ENCODE measurements at places on chromosomes 11 and 22.

DNA sequence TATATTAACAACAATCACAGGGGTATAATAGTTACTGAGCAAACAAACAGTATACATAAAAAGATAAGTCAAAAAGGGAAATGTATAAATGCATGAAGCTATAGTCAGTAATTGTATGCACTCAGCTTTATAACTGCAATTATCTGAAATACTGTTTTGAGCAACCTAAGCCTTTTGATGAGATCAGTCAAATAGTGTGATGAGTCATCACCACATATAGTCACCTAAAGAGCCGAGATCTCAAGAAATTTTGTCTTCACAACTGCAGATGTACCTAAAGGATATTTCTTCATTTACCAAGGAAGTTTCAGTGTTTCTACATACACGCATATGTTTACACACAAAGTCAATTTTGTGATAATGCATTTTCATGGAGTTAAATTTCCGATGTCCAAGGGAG, 5.4 kb upstream of the OR51A2 start:
- DNase-seq, result no peak

DNA sequence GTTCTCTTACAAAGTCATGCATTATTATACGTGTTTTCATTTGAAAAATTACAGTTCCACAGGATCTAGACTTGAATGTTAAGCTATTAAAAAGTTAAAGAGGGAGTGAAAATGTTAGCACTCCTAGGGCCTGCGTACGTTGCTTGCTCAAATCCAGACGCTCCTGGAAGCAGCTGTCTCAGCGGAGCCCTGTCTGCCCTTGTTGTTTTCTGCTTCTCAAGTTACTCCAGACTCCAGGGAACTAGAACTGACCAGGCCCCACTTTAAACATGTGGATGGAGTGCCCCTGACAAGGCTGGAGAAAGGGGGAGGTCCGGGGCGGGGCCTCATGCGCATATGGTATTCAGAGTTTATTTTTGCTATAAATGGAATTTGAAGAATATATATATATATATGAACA, 9.6 kb downstream of the PARVB start:
- no peak for DNase-seq

DNA sequence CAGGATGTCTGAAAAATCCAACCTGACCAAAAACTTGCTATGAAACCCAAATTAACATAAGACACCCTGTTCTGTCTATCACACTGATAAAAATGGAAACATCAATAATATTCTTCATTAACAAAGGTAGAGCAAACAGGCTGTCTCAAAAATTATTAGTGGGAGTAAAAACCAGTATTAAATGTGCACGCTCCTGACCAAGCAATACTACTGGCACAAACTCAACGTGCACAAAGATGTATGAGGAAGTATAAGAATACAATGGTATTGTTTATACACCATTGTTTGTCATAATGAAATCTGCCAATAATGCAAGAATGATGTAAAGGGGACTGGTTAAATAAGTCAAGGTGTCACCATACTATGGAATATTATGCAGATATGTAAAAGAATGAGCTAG, 288.5 kb downstream of the MN1 start:
- no peak for DNase-seq

- DNase-seq, result no peak
These were observed 33.4 kb downstream of the ARFGAP2 start for GRCh38 chr11:47143322-47143721.

GRCh38 chr11:132427611-132428010, 1057.2 kb downstream of the NTM start:
- no peak for DNase-seq

- DNase-seq, result no peak
These were observed 68.7 kb upstream of the NECTIN1 start for GRCh38 chr11:119797736-119798135.

- no peak for DNase-seq
These were observed 131.7 kb downstream of the VPREB1 start for GRCh38 chr22:22376352-22376706.

DNA sequence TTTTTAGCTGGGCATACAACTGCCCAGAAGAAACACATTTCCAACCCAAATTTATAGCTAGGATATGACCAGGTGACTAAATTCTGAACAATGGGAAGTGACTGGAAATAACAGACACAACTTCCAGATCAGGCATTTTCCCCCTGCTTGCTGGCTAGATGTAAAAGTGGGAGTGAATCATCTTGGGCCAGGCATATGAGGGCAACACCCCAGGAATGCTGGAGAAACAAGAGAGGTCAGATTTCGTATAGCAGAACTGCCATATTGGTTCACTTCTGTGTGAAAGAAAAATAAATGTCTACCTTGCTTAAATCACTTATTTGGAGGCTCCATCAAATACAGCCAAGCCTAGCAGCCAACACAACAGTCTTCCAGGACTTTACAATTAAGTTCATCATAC, 7.4 kb downstream of the ATL3 start:
- no peak for DNase-seq

GRCh38 chr11:66008095-66008467, 3.7 kb upstream of the CST6 start:
- no peak for DNase-seq

DNA sequence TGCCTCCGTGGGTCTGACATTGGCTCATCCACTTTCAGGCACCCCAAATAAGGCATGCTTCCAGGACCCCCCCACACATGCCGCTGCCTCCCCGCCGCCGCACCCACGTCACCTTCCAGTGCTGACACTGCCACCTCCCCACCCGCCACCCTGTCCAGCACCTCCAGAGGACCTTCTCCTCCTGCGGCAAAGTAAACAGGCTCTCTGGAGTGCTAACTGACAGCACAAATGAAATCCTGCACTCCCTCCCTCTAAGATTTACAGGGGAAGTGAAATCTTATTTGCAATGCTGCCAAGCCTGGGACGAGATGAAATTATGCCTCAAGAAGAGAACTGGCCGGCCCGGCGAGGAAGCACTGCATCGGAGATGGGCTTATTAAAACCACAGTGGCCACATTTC, 35.3 kb downstream of the MACROD1 start:
- DNase-seq, result no peak

DNA sequence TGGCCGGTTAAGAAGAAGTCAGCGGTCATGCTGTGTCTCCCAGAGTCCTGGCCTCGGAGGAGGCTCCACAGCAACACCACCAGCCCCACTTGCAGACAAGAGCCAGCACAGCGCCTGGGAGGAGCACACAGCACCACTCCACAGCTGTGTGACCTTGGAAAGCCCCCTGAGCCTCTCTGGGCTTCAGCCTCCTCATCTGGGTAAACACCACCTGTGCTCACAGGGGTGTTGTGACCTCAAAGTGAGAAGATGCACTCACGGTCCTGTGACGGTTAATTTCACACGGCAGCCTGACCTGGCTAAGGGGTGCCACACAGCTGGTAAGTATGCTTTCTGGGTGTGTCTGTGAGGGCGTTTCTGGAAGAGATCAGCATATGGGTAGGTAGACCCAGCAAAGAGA, 54.7 kb downstream of the PHF21B start:
- DNase-seq, result no peak

DNA sequence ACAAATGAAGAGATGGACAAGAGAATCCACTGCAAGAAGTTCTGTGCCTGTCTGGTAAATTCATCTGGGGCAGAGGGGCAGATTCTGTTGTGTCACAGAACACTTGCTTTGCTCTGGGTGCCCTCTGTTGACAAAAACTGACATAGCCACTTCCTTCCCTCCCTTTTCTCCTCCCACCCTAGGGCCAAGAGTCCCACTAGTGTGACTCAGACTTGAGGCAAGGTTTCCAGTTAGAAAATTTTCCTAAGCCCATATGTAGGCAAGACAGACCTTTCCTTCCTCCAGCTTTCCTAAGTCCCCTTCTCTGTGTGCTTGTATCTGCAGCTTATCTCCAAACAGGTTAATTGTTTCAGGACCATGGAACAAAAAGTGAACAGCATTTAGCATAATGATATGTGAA, 106.8 kb downstream of the RBFOX2 start:
- DNase-seq, result no peak
